ENCODE measurements at places on chromosomes 3 and 15. TPM values are rescaled to one million over a fixed set of nuclear protein-coding genes. Genes with fewer than 3 reads are reported as not detected.

The TSC22D2 gene
- 20.2 TPM for total RNA-seq

GRCh38 chr3:4740397-4741105 lies 238.7 kb upstream of the BHLHE40 start:
- no peak for DNase-seq

The CCR1 gene
- 0.16 TPM for total RNA-seq

- DNase-seq = no peak
Measured at GRCh38 chr3:150064971-150065370, 94.3 kb upstream of the PFN2 start.

The SNTN gene
- total RNA-seq = not detected

DNA sequence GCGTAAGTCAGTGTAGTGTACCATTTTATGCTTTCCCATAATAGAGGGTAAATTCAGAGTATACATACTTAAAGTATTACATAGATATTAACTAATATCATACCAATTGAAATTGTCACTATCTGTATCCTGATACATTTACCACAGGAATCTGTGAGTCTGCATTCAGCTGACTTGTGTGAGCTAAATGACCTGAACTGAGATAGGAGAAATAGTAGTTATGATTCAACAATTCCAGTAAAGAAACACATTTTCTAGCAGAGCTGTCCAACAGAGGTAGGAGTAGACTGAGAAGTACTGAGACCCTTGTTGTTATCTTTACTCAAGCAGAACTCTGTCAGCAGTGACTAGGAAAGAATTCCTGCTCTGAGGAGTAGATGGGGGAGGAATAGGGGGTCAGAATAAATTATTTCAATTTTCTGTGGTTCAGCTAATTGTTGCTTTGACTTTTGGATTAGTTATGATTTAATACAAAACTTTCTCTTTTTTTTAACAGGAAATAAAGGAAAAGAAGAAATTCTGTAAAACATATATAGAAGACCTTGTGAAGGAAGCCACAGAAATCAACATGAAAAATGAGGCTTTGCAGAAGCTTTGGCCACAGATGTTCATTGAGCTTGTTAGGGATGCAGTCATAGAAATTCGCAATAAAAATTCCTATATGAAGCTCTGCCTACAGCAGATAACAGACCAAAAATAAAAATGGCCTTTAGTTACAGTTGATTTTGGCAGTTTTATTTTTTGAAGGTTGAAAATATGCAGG lies 66.2 kb upstream of the THSD4 start:
- DNase-seq = no peak

The AP3B2 gene
- total RNA-seq = 0.59 TPM

The TGFBR2 gene
- total RNA-seq = 45.5 TPM

DNA sequence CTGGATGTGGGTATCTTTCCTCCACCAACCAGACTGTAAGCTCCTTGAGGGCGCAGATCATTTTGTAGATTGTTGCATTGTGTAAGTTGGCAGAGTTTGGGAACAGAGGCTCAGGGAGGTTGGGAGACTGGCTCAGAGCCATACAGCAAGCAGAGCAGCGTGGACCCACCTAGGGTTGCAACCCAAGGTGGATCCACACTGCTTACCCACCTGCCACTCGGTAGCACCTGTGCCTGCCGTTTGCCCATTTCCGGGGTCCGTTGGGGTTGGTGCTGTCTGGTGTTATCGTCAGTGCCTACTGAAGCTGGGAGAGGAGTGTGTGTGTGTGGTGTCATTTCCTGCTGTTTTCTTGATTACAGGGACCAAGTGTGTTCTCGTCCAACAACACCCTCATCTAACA lies 19.0 kb downstream of the SMAD6 start:
- DNase-seq = no peak

GRCh38 chr3:61924090-61924735 lies 362.8 kb downstream of the PTPRG start:
- no peak for DNase-seq

- DNase-seq = no peak
Measured at GRCh38 chr3:114775395-114775794, 371.7 kb downstream of the ZBTB20 start.

DNA sequence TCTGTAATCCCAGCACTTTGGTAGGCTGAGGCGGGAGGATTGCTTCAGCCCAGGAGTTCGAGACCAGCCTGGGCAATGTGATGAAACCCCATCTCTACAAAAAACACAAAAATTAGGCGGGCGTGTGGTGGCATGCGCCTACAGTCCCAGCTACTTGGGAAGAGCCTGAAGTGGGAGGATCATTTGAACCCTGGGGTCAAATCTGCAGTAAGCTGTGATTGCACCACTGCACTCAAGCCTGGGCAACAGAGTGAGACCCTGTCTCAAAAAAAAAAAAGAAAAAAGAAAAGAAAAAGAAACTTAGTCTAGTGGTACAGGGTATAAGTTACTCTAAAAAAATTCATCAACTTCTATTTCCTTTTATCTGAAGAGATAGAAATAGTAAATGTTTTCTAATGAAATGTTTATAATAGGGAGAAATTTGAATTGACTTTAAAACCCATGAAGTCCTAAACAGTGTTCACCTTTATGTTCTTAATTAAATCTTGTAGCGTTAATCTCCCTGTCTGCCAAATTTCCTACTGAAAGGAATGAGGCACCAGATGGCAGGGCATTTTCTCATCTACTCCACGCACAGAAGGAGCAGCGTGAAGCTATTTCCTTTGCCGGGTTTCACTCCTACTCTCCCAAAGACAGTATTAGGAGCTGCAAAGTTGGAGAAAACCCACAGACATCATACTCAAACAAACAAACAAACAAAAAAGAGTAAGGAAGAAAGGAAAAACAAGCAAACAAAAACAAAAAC lies 1.9 kb downstream of the PCLAF start:
- no peak for DNase-seq

The FOXL2NB gene
- not detected for total RNA-seq

- DNase-seq = no peak
Measured at GRCh38 chr3:18300916-18301315, 124.2 kb downstream of the SATB1 start.

The SLC28A1 gene
- not detected for total RNA-seq

- no peak for DNase-seq
Measured at GRCh38 chr3:123385001-123385401, 63.9 kb downstream of the ADCY5 start.

GRCh38 chr3:195197765-195198425 lies 73.1 kb downstream of the XXYLT1 start:
- no peak for DNase-seq

The PCBP4 gene
- 13.6 TPM for total RNA-seq

Measured in activated CD4-positive, alpha-beta T cell treated with anti-CD3 and anti-CD28 coated beads for 36 hours (primary cell).